Adipocyte (in vitro differentiated cells): ENCODE measurements at places on chromosomes 6 and 20.

GRCh38 chr20:40588891-40589290 is 100.1 kb downstream of the MAFB start:
- DNase-seq, result no peak

- DNase-seq, result no peak
These were observed 98.3 kb upstream of the GCM1 start for GRCh38 chr6:53246924-53247323.

DNA sequence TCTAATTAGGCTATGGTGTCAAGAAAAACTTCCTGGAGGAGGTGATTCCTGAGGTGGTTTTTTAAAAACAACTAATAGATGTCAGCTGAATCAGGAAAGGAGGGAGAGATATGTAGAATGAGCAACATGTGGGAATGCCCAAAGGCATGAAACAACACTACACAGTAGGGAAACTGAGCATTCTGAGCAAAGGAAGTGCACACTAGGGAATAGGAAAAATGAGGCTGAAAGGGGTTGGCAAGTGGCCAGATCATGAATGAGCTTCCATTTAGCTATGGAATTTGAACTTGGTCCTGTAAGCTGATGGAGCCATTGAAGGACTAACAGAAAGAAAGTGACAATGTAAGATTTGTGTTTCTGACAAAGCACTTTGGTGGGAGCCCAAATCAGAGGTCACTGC is 16.9 kb upstream of the SLC35F1 start:
- no peak for DNase-seq

- no peak for DNase-seq
These were observed 1.6 kb downstream of the TNFRSF6B start for GRCh38 chr20:63697868-63698545.

GRCh38 chr6:162572240-162572639 is 155.3 kb downstream of the PRKN start:
- DNase-seq, result no peak

DNA sequence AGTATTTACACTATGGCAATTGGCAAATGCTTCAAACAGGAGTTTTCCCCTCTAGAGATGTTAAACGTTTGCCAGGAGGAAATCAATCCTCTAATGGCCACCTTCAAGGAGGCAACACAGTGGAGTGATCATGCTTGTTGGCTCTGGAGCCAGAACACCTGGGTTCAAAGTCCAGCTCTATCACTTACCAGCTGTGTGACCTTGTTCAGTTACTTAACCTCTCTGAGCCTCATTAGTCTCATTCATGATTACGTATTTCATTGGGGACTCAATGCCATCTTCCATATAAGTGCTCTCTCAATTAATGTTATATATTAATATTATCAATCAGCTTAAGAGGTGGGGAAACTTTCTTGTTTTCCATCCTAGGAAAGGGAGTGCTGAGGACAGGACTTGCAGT is 26.1 kb downstream of the SLC52A3 start:
- DNase-seq, result no peak

DNA sequence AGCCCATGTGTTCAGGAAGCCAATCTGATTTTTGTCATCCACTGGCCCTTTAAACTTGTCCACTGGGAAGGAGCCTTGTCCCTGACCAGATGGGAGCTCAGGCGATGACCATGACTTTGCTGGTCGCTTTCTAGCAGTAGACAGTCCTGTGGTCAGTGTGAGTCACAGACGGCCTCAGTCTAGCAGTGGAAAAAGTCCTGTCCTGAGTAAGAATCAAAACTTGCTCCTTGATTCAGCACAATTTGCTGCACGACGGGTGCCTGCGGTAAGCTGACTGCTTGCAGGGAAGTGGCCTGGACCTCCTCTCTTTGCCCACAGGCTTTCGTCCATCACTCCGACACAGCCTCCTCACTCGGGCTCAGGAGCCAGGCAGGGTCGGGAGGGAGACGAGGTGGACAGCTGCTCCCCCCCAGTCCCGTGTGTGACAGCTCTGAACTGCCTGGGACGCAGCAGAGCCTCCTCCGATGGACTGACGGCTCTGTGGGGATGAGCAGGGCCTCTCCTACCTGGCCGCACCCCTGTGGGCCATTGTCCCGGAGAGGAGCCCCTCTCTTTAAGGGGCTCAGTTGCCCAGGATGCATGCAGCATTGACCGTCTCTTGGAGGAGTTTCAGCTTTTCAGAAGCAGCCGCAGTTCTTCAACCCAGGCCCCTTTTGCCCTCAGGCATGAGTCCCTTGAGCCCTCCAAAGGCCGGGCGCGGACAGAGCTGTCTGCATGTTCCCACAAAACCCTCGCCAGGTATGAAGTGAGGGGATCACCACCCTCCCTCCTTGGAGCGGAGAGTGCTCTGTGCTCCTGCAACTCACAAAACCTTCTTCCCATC is 209.2 kb downstream of the ANKRD60 start:
- DNase-seq, result peak; percentile 68

DNA sequence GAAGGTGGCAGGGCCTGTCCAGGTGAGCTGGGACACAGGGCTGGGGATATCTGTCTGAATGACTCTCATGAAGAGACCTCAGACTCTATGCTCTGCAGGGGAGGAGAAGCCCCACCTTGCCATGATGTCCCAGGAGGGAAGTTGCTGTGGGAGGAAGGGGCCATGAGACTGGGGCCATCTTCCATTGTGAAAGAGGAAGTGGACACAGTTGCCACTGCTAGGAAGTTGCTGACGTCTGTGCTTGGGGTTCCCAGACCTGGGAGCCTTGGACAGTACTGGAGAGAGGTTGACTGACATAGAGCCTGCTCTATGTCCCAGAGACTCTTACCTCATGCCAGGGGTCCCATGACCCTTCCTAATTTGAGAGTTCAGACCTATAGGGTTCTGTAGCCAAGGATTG is 24.5 kb downstream of the SIRPB1 start:
- no peak for DNase-seq

DNA sequence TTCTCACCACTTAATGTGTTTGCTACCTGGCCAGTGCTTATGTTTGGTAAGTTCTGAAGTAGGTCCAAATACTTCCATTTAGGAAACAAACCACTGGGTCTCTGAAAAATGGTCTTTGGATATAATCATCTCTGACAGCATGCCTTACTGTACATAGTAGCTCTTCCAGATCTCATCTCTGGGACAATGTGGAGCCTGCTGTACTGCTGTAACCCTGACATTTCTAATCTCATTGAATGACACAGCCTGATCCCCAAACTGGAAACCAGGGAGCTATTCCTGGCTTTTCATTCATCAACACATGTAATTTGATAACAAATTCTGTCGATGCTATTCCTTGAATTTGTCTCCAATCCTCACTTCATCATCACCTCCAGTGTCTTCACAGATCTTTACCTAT is 23.5 kb downstream of the OGFRL1 start:
- DNase-seq, result no peak

- peak; percentile 70 for DNase-seq
These were observed 1.7 kb downstream of the DIDO1 start for GRCh38 chr20:62924442-62925075.

- DNase-seq, result no peak
These were observed 3.5 kb downstream of the TBPL1 start for GRCh38 chr6:133956416-133957049.

GRCh38 chr6:43122146-43122545 is 46.0 kb downstream of the PTK7 start:
- no peak for DNase-seq

GRCh38 chr6:22804620-22805261 is 235.4 kb downstream of the HDGFL1 start:
- no peak for DNase-seq

DNA sequence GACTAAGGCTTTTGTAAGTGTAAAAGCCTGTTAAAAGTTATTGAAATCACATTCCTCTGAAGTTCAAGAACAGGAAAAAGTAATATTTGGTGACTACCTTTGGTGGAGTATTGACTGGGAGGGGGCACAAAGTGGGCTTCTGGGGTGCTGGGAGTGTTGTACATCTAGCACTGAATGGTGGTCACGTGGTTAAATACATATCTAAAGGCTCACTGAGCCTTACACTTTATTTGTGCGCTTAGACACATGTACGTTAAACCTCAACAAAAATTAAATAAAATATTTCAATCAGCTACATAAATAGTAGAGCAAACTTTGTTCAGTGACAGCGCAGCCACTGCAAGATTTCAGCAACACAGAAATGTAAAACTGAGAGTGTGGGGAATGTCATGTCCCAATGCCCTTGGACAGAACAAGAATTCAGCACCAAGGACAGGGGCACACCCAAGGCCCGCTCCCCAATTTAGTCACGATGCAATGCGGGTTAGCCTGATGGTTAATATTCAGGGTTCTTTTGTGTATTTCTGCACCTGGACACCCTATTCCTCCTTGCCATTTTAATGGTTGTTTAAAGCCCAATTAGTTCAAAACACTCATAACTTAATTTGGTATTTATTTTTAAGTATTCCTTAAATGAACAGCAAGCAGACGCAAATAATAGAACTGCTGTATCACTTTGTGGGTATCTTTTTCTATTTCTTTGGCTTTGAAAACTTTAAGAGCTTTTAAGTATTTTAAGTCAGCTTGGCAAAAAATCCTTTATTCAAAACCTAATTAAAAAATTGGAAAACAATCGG is 37.4 kb downstream of the ANGPT4 start:
- peak; percentile 63 for DNase-seq

- DNase-seq, result no peak
These were observed 233.0 kb upstream of the FAM83B start for GRCh38 chr6:54613596-54613995.

- peak; percentile 77 for DNase-seq
These were observed 49.4 kb upstream of the RREB1 start for GRCh38 chr6:7058250-7058923.

GRCh38 chr20:2402271-2402980 is 21.7 kb downstream of the TGM6 start:
- peak; percentile 62 for DNase-seq

- no peak for DNase-seq
These were observed 173.8 kb downstream of the GMPR start for GRCh38 chr6:16412171-16412570.

DNA sequence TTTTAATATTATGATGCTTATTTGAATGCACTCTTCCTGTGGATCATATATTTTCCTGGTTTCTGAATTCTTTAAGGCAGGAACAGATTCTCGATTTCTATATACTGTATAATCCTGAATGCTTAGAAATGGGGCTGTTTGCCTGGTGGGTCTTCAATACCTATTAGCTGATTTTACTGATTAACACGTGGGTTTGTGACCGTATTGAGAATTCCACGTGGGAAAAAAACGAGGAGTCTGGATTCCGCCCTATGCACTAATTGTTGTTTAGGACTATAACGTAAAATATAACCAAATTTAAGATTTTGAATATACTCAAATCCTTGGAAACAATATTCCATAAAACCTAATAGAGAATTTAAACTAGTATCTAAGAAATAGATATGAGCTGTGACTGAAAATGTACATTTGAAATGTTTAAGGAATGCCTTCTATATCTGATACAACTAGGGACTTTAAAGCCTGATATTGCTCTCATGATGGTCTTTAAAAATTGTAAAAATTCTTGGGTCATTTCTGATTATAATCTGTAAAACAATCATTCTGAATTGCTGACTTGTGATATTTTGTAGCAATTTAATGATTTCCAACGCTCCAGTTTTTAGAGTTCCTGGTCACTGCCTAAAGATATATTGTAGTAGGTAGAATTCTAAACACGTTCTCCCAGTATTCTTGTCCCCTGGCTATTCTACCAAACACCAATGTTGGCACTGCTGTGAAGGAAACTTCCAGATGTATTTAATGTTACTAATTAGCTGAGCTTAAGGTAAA is 93.6 kb upstream of the NOX3 start:
- no peak for DNase-seq

- DNase-seq, result peak; percentile 87
These were observed 39.4 kb downstream of the KIAA1755 start for GRCh38 chr20:38221119-38221589.

GRCh38 chr6:156454867-156455266 is 322.3 kb upstream of the ARID1B start:
- DNase-seq, result no peak

DNA sequence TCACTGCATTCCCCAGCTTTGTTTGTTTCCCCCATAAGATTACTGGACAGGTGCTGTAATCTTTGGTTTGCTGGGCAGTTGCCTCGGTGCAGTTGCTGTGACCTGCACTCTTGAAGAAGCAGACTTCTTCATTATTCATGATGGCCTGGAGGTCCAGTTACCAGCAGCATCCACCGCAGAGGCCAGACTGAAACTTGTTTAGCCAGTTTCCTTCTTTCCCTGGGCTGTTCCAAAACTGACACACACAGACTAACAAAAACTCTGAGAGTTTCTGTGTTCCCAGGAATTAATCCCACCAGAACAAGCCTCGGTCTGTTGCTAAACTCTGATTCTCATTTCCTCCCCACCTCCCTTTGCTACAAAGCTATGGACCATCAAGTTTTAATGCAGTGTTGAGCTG is 144.1 kb downstream of the QRSL1 start:
- DNase-seq, result no peak

- DNase-seq, result no peak
These were observed 16.6 kb downstream of the VSTM2L start for GRCh38 chr20:37919389-37920040.

GRCh38 chr6:20693466-20694063 is 159.3 kb downstream of the CDKAL1 start:
- peak; percentile 19 for DNase-seq

- DNase-seq, result peak; percentile 51
These were observed 40.1 kb downstream of the TBPL1 start for GRCh38 chr6:133992992-133993680.

- no peak for DNase-seq
These were observed at the start of gene SMLR1 for GRCh38 chr6:130827247-130828149. TSS of gene SMLR1 (plus strand) at chr6:130827406. CDS start at chr6:130827414, 8 bp downstream.

GRCh38 chr6:74519163-74519562 is 686.7 kb downstream of the COL12A1 start:
- peak; percentile 85 for DNase-seq

GRCh38 chr20:23270382-23270911 is 80.1 kb upstream of the NXT1 start:
- no peak for DNase-seq

- no peak for DNase-seq
These were observed 467.3 kb downstream of the C6orf118 start for GRCh38 chr6:164842085-164842484.

GRCh38 chr6:108555399-108556052 is 5.2 kb upstream of the FOXO3 start:
- DNase-seq, result no peak

DNA sequence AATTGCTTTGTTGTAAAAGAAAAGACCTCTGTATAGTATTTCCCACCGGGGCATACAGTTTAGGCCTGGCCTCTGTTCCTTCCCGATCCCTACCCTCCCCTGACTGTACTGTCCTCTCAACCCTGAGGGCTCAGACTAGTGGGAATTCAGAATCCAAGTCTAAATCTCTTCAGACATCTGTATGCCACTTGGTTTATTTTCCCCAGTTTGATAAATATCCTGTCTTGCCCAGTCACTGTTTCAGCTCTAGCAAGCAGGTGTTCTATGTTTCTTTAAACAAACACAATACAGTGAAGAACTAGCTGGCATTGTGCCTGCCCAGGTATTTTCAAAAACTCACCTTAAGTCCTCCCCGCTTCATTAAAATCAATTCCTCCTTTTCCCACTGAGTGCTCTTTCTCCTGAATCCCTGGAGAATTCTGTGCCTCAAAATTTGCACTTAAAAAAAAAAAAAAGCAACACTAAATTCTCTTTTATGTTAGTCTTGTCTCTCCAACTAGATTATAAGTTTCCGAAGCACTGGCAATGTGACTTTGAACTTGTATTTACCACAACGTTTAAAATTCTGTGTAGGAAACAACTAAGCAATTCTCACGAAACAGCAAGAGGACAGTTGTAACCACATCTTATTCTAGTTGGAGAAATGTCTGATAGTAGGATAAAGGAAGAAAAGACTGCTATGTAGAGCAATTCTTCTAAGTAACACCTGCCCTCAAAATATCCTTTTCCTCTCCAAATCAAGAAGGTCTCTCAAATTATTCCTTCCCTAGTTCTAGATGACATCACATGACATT is 112.0 kb upstream of the CARMIL1 start:
- no peak for DNase-seq
